ENCODE measurements at places on chromosomes 2 and 18.
A peak's percentile ranks its signal among the peaks of the same experiment; 100 is the strongest.

DNA sequence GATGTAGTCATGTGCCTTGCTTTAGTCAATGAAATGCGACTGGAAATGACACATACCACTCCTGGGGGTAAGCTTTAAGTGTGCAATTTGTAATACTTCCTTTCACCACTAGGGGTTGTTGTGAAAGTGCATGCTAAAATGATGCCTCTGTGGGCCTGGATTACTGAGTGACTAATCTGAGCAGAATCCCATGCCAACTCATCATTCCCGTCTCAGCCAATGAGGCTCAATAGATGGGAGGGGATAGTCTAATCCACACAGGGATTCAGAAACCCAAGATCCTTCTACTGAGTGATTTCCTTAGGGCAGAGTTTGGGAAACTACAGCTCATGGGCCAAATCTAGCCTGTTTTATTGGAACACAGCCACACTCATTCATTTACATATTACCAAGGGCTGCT, 54.0 kb downstream of the HRH4 start:
- no peak for DNase-seq

DNA sequence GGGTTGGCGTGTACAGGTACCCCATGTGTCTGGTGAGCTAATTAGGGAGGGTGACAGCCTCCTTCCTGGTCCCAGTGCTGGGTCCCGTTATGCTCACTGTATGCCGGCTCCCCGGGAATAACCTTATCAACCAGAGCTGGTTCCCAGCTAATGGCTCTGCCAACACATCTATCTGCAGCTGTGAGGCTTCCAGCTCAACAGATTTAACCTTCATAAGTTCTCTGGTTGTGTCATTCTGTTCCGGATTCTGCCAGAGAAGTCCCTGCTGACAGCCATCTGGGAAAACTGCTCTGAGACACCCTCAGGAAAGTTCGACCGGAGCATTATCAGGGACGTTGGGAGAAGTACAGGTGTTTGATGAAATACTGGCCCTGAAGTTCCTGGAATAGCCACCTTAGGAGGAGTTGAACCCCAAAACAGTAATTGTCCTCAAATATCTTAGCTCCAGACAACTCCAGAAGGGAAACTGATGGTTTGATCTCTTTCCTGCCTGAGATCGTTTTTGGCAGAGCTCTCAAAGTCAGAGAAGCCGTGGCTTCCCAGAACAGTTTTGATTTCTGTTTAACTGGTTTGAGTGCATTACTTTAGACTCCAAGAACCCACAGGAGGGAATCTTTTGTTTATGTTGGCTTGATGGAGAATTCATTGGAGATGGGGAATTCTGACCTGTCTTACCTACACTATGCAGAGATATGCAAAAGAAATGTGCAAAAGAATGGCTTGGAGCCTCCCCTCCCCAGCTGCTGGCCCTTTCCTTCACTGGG, 39.4 kb upstream of the TXNDC2 start:
- no peak for DNase-seq

DNA sequence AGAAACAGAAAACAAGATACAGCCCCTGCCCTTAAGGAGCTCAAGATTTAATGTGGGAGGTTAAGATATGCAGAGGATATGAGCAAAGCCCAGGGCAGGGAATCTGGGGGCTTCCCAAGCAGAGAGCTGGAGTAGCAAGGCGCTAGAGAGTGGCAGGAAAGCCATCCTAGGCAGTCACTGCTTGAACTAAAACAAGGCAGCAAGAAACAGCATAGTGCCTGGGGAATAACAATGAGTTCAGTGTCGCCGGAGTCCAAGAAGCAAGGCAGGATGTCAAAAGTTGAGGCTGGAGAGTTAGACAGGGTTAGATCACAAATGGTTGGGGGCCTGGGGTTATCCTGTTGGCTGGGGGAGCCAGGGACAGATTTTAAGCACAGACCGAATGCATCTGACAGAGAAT, 24.6 kb downstream of the CDH2 start:
- DNase-seq, result no peak

GRCh38 chr18:67410075-67411070, 106.1 kb downstream of the DSEL start:
- no peak for DNase-seq

- no peak for DNase-seq
These were observed 28.4 kb downstream of the ARL4C start for GRCh38 chr2:234468503-234468902.

DNA sequence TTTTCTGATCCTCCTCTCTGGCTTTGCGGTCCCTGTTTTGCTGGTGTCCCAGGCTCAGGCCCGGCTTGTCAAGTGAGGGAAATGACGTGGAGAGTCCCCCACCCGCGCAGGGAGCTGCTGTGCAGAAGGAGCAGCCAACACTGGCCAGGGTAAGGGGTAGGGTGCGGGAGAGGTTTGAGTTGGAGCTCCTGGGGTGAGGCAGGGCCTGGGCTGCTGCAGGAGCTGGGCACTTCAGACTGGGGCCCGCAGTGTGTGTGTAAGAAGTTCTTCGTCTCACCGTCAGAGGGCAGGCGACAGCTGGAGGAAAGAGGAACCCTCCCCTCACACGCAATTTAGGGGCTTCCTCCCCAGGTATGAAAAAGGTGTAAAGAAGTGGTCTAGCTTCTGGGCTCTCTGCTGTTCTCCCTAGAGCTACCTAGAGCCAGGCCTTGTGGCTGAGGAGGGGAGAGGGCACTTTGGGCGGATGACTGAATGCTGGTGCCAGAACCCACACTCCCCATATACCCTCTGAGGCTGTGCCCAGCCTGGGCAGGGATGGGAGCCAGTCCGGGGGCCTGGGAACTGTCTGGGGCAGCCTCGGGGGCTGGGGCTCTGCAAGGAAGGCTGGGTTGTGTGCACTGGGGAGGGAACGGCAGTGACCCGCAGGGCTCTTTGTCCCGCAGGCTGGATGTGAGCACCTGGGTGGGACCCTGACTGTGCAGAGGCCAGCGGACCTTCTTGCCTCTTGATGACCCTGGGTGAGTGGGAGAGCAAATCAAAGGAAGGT, 11.8 kb downstream of the CELF4 start:
- no peak for DNase-seq

GRCh38 chr2:190979906-190980629, 33.9 kb downstream of the STAT1 start:
- no peak for DNase-seq

- DNase-seq, result no peak
These were observed 65.4 kb upstream of the DNAJC10 start for GRCh38 chr2:182650704-182651103.

GRCh38 chr2:183123959-183124221, 353 bp upstream of the NUP35 start:
- no peak for DNase-seq

GRCh38 chr2:205323929-205324328, 358.4 kb upstream of the NRP2 start:
- no peak for DNase-seq

DNA sequence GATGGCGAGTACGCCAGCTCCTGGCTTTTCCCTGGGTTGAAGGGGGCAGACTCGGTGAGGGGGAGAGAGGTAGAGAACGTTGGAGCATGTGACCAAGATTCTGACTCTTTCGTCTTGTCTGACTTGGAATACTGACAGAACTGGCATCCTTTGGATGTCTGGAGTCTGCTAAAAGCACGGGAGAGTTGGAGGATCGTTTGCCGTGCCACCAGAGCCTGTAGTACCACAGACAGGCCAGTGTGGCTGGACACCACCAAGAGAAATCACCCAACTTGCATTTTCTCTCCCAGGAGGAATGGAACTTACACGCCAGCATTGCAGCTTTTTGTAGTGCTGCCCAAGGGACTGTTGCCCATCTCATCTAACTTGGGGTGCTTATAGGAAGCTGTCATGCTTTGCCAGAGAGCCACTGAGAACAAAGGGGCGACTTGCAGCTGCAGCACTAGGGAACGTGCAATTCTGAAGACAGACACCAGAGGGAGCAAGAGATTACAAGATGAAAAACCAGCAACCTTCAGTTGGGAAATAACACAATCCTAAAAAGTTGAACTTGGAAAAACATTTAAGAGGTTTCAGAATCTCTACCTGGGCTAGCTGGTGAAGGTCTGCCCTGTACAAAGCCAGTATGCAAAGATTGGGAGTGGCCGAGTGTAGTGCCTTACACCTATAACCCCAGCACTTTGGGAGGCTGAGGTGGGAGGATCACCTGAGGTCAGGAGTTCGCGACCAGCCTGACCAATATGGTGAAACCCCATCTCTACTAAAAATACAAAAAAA, 24.1 kb downstream of the PSMG2 start:
- DNase-seq, result peak; percentile 63

GRCh38 chr2:69616755-69617154, 26.8 kb downstream of the AAK1 start:
- peak; percentile 23 for DNase-seq

GRCh38 chr2:66198873-66199272, 236.1 kb upstream of the MEIS1 start:
- DNase-seq, result no peak

- no peak for DNase-seq
These were observed 117.9 kb downstream of the SPHKAP start for GRCh38 chr2:228063558-228063957.

DNA sequence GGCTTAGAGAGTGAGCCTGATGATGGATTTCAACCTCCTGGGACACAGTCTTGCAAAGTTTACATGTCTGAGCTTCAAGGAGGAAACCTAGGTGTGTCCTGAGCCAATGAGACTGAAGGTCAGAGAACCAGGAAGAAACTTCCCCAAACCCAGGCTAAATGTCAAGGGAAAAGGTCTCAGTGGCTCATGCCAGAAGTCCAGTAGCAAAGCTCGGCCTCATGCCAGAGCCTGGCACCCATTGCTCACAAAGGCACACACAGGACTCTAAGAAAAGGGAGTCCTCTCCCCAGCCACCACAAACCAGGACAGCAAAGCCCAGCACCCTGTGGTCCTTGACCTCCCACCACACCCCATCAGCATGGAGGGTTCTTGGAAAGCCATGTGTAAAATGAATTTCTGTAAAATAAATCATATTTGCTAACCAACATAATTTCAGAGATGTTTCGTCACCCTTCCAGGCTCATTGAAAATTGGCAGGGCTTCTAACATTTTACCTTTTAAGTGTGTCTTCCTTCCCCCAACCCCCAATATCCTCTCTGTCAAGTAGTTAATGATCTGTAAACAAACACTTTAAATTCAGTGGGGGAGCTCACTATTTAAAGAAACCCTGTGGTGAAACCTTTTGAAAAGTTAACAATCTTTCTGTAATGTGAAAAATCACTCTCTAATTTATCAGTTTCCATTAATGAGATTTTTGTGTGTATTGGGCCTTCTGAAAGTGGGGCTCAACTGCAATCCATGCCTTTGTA, 77.1 kb downstream of the BCL11A start:
- no peak for DNase-seq

- no peak for DNase-seq
These were observed 58.3 kb downstream of the WDR7 start for GRCh38 chr18:56709463-56709862.

GRCh38 chr2:182713601-182714000, 2.5 kb upstream of the DNAJC10 start:
- no peak for DNase-seq

GRCh38 chr2:26772064-26773001, 8.2 kb downstream of the SLC35F6 start:
- no peak for DNase-seq

DNA sequence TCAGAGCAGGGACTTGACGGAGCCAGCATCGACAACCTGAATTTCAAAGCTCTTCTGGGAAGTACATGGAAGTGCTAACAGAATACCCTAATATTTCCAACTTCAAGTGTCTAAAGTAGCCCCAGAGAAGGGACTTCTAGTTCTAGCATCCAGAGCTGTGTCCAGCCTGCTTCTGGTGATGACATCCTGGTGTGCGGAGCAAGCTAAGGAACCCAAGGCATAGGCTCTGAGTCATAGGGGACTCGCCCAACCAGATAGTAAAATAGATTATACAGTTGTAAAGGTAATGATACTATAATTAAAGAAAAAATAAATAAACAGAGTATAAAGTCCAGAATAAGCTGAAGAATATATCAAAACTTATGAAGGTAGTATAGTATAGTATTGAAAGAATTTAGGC, 108.1 kb upstream of the SERPINE2 start:
- no peak for DNase-seq

DNA sequence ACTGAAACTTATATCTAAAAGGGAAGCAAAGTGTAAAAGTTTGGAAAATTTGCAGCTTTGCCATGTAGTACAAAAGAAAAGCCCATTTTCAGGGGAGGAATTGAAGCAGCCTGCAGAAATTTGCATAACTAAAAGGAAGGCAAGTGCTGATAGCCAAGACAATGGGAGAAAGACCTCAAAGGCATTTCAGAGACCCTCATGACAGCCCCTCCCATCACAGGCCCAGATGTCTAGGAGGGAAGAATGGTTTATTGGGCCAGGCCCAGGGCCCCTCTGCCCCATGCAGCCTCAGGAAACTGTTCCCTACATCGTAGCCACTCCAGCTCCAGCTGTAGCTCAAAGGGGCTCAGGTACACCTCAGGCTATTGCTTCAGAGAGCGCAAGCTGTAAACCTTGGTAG, 14.4 kb upstream of the WDR75 start:
- DNase-seq, result no peak

DNA sequence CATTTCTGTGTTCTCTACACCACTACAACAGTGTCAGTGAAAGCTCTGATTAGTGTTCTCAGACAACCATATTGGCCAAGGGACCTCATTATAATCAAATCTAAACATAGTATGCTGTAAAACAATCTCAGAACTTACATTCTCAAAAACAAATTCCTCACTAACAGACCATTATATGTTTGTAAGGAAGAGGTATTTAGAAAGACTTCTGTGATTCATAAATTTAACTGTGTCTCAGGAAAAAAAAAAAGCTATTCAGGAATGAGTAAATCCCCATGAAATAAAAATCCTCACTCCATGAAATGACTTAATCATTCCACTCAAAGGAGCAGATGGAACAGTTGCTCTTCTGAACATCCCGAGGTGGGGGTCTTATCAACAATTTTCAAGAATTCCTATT, 413.0 kb downstream of the CDH2 start:
- no peak for DNase-seq

GRCh38 chr18:35172009-35172408, 68.8 kb upstream of the ZNF397 start:
- DNase-seq, result no peak

DNA sequence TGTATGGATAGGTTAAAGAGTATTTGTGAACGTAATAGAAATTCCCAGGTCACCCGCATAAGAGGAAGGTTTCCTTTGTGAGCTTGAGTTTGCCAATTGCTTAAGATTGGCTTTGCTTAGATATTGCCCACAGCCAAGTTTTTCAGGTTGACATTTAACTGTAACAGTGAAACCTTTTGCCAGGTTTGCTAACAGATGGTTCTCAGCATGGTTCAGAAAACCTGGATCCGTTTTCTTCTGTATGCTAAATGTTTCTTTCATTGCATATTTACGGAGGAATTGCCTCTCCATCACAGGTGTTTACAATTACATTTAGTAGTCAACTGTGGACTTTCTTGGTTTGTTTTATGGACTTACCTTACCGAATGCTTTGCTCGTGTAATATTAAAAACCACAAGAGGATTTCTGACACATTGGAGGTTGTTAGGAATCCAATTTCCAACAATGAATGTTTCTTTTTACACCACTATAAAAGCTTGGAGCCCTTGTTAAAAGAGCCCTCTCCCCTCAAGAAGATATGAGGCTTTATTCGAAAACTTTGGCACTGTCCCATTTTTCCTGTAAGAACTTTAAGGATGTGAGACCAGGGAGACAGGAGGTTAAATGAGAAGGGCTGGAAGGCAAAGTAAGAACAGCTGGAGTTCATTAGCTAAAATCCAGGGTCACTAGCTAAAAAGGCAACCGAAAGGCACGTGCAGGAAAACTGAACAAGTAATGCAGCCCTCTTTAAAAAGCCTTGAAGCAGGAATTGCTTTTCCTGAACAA, 7.8 kb downstream of the CDK15 start:
- no peak for DNase-seq

Measured in stimulated activated CD4-positive, alpha-beta T cell treated with anti-CD3 and anti-CD28 coated beads, Interleukin-1b, Interleukin-23, amount 100 ng/mL, for 24 hours (primary cell).